ENCODE measurements at places on chromosomes 6 and 20.

DNA sequence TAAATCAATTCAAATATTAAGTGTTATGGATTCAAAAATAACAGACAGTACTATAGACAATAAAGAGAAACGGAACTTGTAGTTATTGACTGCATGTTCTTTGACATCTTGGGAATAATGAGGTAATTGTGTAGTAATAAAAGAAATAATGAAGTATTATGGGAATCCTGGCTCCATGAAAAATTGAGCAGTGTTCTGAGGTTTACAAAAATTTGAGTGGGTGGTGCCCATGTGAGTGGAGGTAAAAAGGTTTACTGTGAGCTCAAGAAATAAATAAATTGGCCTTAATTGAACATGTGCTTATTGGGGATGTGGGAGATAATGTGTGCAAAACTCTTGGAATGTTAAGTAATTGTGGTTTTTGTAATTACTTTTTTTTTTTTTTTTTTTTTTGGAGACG lies 1013.7 kb upstream of the GJE1 start:
- no peak for DNase-seq

DNA sequence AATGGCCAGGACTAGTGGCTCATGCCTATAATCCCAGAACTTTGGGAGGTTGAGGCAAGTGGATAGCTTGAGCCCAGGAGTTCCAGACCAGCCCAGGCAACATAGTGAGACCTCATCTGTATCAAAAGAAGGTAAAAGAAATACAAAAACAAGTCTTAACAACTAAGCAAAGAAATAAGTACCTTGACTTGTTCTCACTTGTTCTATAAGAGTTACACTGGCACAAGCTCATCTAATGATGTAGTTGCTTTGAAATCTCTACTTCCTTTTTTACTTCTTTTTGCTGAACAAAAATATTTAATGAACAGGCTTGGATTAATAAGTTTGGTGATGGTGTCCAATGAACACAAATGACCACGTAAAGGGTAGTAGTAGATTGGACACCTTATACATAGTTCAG lies 72.2 kb downstream of the SGK1 start:
- DNase-seq: no peak

- no peak for DNase-seq
Measured at GRCh38 chr20:14622796-14623195, 285.4 kb upstream of the FLRT3 start.

GRCh38 chr6:109783250-109783986 lies 92.3 kb downstream of the FIG4 start:
- no peak for DNase-seq

- no peak for DNase-seq
Measured at GRCh38 chr6:170236131-170236836, 54.6 kb downstream of the DLL1 start.

DNA sequence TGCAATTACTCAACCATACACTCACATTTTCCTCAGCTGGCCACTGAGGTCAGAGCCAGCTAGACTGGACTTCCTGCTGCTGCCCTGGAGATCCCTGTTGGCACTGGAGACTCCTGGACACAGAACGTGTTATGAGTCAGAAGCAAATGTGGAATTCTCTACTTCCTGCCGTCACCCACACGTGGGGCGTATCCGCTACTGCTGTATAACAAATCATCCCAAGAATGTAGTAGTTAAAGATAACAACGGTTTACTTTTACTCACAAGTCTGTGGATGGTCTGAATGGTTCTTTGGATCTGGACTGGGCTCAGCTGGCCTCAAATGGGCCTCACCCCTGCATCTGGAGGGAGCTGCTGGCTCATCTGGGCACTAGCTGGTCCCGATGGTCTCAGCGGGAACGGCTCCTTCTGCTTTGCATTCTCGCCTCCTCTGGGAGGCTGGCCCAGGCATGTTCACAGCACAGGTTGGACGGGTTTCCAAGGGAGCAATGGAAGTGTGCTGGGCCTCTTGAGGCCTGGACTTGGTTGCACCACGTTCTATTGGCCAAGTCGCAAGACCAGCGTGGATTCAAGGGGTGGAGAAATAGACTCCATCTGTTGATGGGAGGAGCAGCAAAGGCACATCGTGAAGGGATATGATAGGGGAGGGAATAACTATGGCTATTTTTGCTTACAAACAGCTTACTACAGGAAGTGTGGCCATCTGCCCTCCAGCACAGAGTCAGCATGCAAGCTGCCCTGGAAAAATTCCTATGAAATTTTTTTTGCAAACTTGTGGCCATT lies 118.5 kb downstream of the SNX5 start:
- no peak for DNase-seq

DNA sequence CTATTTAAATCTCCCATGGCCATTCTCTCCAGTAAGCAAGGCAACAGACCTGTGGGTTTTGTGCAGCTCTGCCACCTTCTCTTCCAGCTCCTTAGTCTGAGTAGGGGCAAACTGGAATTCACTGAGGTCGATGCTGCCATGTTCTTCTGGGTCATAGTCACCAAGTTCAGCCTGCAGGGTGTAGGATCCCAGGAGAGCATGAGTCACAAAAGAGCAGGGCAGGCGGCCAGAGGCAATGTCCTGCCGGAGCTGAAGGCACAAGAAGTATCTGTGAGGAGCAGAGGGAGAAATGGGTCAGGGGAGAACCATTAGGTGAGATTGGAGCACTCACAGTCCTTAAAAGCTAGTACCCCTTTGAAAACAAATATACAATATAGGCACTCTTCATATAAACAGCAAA lies 73.7 kb downstream of the SMLR1 start:
- no peak for DNase-seq

DNA sequence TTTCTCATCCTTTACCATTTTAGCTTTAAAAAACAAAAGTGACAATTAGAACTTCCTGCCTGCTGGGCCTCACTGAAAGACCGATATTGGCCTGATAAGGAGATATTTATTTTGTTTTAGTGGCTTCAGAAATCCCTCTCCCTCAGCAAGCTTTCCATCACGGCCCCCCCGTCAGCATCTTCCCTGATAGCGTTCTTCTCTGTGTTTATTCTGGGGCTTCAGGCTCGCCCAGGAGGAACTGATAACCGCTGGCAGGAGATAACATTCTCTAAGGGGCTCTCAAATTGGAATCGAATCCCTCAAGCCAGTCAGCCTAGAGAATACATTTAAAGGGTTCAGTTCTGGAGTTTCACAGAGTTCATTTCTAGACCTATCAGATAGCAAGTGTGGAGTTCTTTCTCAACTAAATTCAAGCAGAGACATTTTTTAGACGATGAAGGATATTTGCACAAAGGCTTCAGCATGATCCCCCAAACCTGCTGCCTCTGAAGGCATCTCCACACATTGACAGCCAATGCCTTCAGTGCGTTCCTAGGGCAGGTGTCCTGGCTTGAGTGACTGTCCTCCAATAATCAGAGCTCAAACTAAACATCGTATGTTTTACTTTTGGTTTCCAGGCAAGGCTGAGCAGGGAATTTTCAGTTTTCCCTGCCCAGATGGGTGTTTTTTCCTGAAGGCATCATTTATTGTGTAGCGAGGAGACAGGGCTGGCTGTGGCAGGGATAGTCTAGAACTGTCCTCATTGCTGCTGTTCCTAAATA lies 17.0 kb downstream of the PRDM1 start:
- no peak for DNase-seq

DNA sequence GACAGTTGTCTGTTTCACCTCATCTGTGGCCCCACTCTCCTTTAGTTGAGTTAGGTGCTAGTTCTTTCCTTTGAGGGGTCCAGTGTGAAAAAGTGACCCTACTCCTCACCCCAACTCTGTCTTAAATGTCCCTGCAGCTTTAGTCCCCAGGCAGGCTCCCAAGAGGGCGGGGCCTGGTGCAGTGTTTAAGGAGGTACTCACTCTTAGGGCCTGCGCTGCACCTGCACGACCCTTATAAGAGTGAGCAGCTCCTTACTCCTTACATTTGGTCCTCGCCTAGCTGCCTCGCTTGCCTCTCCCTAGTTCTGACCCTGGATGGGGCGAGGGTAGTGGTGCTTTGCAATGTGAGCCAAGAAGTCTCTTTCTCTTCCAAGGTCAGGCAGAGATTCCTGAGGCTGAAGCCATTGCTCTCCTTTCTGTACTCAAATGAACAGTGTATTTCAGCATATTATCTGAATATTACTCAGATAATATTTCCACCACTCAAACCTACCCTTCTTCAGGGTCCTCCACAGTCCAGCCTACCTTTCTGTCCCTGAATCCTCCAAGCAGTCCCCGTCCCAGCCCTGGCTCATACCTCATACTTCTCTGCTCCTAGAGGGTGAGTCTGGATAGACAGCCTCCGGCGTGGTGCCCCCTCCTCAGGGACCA lies 11.9 kb upstream of the VEGFA start:
- no peak for DNase-seq

GRCh38 chr6:144877118-144877517 lies 592.0 kb downstream of the UTRN start:
- DNase-seq: no peak

- no peak for DNase-seq
Measured at GRCh38 chr6:53825532-53826321, 30.9 kb downstream of the LRRC1 start.

DNA sequence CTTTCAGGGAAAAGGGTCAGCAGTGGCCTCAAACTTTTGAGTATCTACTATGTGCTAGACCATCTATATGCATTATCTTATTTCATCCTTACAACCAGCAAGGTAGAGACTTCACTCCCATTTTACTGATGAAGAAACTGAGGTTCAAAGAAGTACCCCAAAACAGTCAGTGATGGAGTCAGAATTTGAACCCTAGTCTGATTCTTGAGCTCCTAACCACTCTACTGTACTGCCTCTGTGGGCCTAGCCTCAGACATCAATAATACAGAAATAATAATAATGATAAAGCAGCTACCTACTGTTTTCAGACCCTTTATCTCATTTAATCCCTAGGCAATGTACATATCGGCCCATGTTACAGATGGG lies 8.4 kb downstream of the ADA start:
- DNase-seq: no peak

GRCh38 chr6:85394853-85395538 lies 54.9 kb upstream of the NT5E start:
- DNase-seq: no peak

- no peak for DNase-seq
Measured at GRCh38 chr6:115740907-115741306, 319.8 kb downstream of the FRK start.

DNA sequence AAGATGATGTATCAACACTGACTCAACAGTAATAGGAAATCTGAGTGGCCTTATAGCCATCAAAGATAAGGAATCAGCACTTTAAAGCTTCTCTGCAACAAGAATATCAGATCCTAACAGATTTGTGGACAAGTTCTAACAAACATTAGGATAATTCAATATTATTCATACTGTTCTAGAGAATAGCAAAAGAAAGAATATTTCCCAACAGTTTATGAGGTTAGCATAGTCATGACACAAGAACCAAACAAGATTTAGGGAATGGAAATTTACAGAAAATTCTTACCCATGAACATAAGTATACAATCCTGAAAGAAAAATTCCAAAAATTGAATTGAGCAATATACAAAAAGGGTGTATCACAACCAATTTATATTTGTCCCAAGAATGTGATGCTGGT lies 64.3 kb upstream of the BTBD3 start:
- no peak for DNase-seq

- peak; percentile 32 for DNase-seq
Measured at GRCh38 chr6:156848533-156848932, 71.4 kb downstream of the ARID1B start.

- DNase-seq: no peak
Measured at GRCh38 chr6:3337521-3338350, 79.0 kb downstream of the PSMG4 start.

DNA sequence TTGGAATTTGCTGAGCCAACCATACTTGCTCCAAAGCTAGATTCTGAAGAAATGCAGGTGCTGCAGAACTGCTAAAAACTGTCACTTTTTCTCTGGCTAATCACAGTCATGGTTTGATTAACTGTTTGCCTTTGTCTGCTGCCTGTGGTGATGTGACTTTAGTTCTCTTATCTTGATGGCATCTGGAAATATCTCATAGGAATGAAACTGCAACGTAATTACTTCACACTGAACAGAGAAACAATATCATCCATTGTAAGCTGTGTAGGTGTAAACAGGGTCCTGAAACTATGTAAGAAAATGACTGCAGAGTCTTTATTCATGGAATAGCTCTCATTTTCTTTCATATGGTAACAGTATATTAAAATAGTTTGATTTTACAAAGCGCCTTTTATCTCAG lies 721.9 kb upstream of the HS3ST5 start:
- no peak for DNase-seq

DNA sequence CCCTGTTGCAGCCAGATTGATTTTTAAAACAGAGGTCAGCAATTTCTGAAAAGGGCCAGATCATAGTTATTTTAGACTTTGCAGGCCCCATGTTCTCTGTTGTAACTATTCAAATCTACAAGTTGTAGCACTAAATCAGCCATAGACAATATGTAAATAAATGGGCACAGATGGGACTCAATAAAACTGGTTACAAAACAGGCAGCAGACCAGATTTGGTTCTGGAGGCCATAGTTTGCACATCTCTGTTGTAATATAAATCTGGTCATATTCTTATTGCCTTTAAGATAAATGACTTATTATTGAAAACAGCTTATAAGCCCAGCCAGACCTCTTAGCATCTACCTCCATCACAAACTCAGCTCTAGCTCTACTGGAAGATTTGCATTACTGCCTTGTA lies 114.0 kb upstream of the ARG1 start:
- no peak for DNase-seq

DNA sequence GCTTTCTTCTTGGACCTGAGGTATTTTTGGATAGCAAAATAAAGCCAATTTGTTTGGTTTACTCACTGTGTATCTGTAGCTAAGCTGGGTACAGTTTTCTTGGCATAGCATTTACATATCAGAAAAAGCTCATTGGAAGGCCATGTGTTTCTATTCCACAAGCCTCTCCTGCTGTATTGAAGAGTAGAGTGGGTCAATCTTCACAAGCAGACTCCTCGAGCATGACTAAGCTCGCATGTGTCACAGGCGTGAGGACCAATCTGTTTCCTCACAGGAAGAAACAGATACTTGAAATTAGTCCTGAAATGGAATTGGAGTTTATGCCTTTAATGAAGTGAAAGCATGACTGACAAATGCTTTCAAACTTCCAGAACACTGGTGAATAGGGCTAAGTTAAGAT lies 1279.0 kb upstream of the MAP3K7 start:
- DNase-seq: no peak

DNA sequence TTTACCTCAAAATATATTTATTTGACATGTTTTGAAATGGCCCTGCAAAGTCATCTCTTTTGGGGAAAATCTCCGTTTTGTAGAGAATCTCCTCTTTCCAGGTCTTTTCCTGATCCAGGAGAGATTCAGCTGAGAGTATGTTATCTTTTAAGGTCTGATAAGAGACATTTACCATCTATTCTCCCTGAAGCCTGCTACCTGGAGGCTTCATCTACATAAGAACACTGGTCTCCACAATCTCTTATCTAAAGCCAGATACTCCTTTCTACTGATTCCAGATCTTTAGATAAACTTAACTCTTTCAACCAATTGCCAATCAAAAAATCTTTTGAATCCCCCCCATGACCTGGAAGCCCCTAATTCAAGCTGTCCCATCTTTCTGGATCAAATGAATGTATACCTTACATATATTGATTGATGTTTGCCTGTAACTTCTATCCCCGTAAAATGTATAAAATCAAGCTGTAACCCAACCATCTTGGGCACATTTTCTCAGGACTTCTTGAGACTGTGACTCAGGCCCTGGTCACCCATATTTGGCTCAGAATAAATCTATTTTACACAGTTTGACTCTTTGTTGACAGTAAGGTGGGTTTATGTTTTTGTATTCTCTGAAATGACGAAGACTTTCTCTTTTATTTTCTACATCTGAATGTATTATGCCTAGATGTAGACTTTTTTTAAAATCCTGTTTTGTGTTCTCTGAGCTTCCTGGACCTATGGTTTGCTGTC lies 95.5 kb downstream of the ECT2L start:
- no peak for DNase-seq

GRCh38 chr6:23879816-23880215 lies 246.2 kb upstream of the NRSN1 start:
- DNase-seq: no peak

GRCh38 chr6:107228754-107229153 lies 113.4 kb upstream of the BEND3 start:
- no peak for DNase-seq
